ENCODE measurements at places on chromosomes 2 and 18.

DNA sequence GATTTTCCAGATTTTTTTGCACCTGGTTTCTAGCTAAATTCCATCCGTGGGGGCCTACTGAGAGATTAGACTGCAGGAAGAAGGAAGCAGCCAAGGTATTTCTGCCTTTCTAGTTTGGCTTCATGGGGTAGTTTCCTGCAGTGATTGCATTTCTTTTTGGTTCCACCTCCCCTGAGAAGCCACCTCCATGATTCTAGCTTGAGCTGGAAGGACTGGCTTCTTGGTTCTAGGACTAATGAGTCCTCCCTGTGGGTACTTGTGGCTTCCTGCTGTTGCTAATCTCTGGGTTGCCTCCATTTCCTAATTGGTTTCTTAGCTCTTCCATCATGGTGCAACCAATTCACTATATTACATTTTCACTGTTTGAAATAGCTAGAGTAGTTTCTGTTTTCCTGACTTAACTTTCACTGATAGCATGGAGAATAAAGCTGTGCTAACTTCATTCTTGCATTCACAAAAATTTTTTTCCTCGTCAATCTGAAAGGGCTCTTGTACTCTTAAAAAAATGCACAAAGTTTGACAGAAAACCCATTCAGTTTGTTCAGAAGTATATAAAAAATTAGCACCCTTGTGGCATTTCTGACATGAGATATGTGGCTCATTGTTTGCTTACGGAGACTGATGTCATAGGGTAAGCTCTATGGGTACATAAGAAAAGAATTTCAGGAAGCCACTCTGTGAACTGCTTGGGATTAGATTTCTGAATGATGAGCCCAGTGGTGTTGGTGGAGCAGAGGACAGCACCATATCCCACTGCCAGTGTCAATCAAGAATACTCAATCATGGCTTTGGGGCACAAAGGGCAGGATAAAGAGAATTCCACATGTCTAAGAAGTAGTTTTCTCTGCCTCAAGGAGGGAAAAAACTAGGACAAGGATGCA lies 242.8 kb upstream of the RBMS1 start:
- peak; percentile 34 for DNase-seq

DNA sequence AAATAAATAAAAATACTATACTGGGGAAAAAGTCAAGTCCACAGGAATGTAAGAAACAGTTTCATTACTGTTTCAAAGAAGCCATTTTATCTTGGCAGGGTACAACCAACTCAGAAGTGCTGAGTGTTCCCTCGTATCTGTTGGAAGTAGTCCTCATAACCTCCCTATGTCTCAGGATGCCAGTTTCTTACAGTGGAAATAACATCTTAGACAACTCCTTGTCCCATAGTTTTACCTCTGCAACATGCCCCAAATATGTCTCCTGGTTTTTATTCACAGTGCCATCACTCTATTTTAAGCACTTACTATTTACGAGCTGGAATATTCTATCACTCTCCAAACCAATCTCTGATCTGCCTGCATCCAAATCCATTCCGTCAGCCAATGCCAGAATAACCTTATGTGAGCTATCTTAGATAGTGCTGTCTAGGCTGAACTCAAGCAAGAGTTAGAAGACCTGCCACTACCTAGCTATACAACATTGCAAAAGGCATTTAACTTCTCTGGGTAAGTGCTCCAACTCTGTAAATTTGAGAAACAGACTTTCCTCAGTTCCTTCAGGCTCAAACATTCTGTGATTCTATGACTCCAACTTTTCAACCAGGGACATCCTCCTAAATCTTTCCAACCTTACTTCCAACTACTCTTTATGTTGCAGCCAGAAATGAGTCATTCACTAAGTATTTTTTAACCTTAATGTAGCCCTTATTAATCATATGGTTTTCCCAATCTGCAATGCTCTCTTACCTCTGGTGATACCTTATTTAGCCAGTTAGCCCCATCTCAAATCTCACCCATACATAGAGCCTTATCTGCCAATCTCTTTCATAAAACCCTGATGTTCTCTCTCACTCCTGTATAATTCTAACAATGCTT lies 66.7 kb downstream of the RTN4 start:
- DNase-seq, result no peak

GRCh38 chr2:218892693-218893348 lies 12.2 kb downstream of the WNT10A start:
- peak; percentile 67 for DNase-seq

DNA sequence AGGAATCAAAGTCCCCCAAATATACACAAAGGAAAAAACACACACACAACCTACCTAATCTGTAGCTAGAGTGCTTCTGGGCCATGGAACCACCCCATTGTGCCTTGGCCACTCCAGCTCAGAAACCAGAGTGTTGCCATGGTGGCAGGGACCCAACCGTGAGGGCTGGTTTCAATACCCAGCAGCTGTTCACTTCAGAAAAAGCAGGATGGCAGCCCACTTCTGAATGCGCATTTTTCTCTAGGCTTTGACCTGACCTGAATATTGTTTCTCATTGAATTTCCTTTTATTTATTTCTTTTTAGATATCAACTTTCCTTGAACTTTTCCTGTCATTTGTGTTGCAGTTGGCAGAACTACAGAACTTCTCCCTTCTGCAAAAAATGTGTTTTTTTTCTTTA lies 43.0 kb upstream of the EHBP1 start:
- no peak for DNase-seq

DNA sequence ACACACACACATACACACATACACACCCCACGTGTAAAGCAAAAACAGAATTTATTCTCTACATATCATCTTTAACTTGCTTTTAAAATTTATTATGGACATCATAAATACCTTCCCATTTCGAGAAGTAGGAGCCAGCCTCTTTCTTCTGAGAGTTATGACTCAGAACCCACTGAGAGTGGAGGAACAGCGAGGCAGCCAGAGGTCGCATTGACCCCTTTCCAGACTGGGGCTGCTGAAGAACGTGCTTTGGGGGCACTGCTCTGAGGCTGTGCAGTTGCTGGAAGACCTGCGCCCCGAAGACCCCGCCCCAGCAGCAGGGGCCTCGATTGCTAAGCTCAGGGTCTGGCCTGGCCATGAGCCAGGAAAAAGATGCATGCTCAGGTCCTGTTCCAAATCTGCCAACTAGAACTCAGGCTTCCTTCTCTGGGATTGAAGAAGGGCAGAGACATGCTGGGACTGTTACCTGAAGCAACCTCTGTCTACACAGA lies 133.8 kb upstream of the TWIST2 start:
- no peak for DNase-seq
